A549 treated with CORT108297 at 1 μM for 4 hours (cell line): ENCODE measurements at places on chromosomes 2 and 18. TPM values are rescaled to one million over a fixed set of nuclear protein-coding genes. Genes with fewer than 3 reads are reported as not detected.

Gene NOSTRIN
- total RNA-seq: 1.3 to 2.1 TPM (median 1.7 TPM) in 5 replicates

Gene CFC1
- not detected in 5 replicates for total RNA-seq

Gene IMPACT
- total RNA-seq: 10.5 to 14.3 TPM (median 11.9 TPM) in 5 replicates

Gene FBXO15
- total RNA-seq: 0.58 to 1.2 TPM (median 0.96 TPM) in 5 replicates

Gene ADAM23
- 8.5 to 9.9 TPM (median 9.6 TPM) in 5 replicates for total RNA-seq

Gene C2orf15
- 0.39 to 0.95 TPM (median 0.54 TPM) in 5 replicates for total RNA-seq

Gene PLB1
- total RNA-seq: 1.1 to 2.0 TPM (median 1.8 TPM) in 5 replicates

Gene G6PC2
- total RNA-seq: not detected in 5 replicates

Gene COBLL1
- 2.9 to 4.5 TPM (median 3.9 TPM) in 5 replicates for total RNA-seq
